ENCODE measurements at places on chromosomes 5 and 9.

GRCh38 chr9:108049026-108049607, 559.5 kb upstream of the KLF4 start:
- DNase-seq, result peak; percentile 54

DNA sequence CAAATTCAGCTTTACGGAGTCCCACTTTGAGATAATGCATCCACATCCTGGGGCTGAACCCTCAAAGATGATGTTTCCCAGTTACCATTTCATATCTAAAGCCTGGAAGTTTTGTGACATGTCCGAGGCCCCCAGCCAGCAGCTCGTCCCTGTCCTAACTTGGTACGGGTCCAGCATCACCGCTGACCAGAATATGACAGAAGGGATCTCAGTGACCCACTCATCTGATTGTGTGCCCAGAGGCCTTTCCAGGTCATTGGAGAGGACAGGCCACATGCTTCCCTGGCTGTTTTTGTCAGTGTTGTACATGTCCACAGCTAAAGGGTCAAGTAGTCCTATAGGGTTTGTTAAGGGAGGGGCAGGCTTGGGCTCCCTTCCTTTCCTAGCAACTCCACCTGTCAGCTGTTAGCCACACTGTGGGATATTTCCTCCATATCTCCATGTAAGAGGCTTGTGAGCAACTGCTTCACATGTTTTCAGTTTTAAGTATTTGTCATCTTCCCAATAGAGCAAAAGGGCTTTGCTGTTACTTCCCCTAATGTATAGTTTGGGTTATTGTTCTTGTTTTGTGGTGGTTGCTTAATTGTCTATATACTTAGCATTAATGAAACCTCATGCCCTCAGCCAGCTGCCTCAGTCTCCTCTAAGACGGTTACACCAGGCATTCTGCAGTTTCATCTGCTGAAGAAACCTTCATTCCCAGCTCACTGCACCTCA, 33.4 kb downstream of the SECISBP2 start:
- DNase-seq, result peak; percentile 18

- no peak for DNase-seq
These were observed 810.6 kb downstream of the TLE4 start for GRCh38 chr9:80382211-80382891.

DNA sequence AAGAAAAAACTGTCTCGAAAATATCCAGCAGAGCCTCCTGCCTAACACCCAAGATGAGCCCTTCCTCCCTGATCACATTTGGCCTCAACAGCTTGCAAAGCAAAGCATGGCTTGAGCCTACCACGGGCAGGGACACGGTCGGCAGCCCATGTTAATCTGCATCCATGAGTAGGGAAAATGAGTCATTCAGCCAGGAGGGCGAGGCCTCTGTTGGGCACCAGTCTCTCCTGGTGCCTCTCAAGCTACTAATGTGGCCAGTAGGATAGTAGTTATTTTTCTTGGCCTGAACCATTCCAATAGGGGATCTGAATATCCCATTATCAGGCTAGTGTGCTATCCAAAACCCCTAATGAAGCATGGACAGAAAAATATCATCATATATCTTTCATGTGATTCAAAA, 43.0 kb upstream of the SHB start:
- DNase-seq, result no peak

DNA sequence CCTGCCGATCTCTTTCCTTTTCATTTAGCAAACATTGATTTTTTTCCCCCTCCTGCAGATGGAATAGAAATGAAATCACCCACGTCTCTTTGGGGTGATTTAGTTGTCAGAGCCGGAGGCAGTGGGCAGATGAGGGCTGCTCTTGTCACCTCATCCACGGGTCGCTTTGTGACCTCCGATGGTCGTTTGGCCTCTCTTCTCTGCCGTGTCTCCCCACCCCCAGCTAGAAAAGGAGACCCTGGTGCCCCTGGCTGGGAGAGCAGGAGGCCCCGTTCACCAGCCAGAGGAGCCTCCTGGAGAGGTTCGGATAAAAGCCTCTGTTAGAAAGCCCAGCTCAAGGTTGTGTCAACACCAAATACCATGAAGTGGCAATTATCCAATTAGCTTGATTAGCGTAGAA, 21.6 kb upstream of the RXRA start:
- DNase-seq, result no peak

DNA sequence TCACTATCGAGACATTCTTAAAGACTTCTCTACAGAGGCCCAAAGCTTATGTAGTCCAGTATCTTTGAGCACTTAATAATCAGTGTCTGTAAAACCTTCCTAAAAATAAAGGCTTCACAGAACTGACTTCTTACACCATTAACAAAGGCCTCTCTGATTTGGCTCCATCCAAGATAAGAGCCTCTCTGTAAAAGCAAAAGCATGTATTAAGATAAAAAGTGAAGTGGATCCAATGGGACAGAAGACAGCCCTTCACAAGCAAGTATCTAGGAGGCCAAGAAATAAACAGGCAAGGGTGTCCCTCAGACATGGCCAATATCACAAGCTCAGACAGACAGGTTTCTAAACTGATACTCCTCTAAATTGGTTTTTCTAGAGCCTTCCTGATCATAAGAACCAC, 11.9 kb downstream of the LHFPL2 start:
- no peak for DNase-seq

GRCh38 chr9:105475302-105475701, 27.5 kb downstream of the FSD1L start:
- DNase-seq, result peak; percentile 62

- DNase-seq, result peak; percentile 66
These were observed 772 bp downstream of the DCAF10 start for GRCh38 chr9:37801287-37801850.

- no peak for DNase-seq
These were observed 697.3 kb downstream of the TLR4 start for GRCh38 chr9:118401546-118401945.

GRCh38 chr9:10050016-10050415, 562.8 kb downstream of the PTPRD start:
- DNase-seq, result peak; percentile 32

- no peak for DNase-seq
These were observed 388.0 kb upstream of the ZNF608 start for GRCh38 chr5:125134216-125135081.

- DNase-seq, result no peak
These were observed 377.7 kb downstream of the PIK3R1 start for GRCh38 chr5:68593211-68593671.

GRCh38 chr5:151449297-151449696, 1.9 kb downstream of the SLC36A1 start:
- DNase-seq, result no peak

- DNase-seq, result peak; percentile 31
These were observed 241.2 kb downstream of the PIK3R1 start for GRCh38 chr5:68456756-68457217.

DNA sequence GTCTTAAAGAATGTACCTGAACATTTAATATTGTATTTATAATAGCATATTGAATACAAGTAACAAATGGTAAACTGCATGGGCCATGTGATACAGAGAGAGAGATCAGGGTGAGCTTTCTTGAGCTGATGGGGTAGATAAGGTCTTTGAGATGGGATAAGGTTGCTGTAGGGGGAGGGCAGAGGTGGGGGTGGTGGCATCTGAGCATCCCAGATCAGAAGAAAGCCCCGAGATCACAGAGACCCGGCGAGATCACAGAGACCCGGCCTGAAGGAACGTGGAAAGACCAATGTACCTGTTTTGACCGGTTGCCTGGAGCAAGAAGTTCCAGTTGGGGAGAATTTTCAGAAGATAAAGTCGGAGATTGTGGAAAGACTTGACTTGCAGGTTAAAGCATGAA, 6.6 kb downstream of the SMARCA2 start:
- no peak for DNase-seq

Measured in suppressor macrophage treated with lipopolysaccharide for 1 hour (primary cell).